ENCODE measurements at places on chromosomes 11 and 22.
A peak's percentile ranks its signal among the peaks of the same experiment; 100 is the strongest.

GRCh38 chr22:28413612-28414399 lies 265.8 kb downstream of the TTC28 start:
- DNase-seq: no peak

- no peak for DNase-seq
Observed at GRCh38 chr11:83115551-83115950, 41.4 kb upstream of the PCF11 start.

DNA sequence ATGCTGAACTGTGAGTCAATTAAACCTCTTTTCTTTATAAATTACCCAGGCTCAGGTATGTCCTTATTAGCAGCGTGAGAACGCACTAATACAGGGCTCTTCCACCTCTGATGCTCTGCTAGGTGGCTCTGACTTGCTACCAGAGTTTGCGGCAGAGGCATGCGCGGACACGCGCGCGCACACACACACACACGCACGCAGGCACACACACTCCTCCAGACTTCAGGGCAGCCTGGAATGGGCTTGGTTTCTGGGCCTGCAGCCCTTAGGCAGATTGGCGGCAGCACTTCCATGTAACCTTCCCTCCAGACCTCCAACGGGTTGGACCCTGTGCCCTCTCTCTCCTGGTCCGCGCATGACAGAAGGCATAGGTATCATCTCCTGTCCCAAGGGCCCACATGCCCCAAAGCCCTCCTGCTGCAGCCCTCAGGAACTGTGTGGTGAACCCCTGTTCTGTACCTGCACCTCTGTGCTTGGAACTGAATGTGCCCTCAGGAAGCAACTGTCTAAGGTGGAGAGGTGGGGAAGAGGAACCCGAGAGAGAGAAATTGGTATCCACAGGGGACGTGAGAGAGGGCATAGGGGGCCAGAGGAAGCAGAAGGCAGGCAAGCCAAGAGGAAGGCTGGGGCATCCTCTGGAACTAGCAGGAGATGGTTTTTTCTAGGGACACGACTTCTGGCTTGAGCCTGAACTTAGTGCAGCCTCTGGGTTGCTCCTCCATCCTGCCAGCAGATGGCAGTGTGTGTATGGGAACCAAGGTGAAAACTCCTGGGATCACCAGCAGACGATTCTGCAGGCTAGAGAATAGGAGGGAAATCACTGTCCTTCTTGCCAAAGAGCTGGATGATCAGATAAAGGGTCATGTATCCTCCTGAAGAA lies 23.4 kb upstream of the RIC3 start:
- peak; percentile 84 for DNase-seq

- DNase-seq: no peak
Observed at GRCh38 chr11:25667871-25668270, 664.1 kb upstream of the ANO3 start.

GRCh38 chr11:133204158-133204557 lies 328.1 kb downstream of the OPCML start:
- DNase-seq: no peak

DNA sequence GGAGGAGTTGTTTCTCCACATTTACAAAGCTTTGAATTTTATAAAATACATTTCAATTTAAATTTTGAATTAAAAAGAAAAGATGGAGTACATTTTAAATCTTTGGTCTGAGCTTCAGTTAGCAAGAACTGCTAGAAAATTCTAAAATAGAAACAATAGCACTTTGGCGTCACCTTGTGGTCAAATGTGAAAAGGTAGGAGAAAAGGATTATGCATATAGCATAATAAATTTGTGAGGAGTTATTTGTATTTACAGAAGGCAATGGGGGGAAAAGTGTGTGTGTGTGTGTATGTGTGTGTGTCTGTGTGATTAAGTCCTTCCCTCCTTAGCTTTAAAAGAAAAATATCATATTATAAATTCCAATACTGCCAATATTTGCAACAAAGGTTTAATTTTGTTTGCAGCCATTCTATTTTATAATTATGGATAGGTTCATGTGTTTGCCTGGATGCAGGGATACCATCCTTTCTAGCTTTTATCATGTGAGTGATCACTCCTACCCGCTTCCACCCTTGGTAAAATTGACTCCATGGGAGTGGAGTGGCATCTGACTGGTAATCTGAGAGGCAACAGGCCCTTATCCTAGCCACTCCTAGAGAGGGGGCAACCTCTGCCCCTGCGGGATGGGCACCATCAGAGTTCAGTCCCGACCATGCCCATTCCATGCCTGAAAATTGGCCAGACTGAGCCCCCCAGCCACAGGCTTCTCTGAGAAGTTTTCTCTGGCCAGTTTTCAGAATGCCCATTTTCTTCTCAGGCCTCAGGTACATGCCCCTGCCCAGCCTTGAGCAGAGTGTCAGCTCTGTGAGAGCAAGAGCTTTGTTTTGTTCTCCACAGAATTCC lies 13.6 kb upstream of the LGR4 start:
- no peak for DNase-seq

DNA sequence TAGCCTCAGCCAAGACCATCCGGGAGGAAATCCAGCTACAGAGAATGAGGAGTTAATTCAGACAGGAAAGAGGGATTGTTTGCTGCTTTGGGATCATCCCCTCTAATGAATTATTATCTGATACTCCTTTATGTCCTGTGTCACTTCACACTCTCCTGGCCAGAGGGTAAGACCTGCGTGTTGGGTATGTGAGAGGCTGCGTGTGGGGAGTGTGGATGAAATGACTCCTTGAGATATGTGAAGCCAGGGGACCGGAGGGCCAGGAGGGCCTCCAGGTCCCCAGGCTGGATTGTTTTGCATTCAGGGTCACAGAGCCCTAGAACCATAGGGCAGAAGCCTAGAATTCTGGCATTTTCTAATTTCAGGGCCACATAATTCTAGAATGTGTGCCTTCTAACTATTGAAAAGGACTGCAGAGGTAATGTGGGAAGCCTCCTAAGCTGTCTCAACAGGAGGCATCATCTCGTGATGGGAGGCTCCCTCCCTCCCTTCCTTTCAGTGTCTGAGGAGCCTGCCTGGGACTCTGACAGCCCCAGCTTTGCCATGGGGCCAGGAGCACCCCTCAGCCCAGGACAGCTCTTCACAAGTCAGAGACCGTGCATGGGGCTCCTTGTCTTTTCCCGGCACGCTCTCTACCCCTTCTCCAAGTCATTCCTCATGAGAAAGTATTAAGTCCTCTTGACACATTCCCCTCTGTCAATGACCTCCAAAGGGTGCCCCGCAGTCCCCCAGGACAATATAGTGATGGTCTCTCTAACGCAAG lies 3.7 kb downstream of the TPBGL start:
- no peak for DNase-seq

- no peak for DNase-seq
Observed at GRCh38 chr11:93198215-93198845, 539 bp upstream of the SLC36A4 start.

DNA sequence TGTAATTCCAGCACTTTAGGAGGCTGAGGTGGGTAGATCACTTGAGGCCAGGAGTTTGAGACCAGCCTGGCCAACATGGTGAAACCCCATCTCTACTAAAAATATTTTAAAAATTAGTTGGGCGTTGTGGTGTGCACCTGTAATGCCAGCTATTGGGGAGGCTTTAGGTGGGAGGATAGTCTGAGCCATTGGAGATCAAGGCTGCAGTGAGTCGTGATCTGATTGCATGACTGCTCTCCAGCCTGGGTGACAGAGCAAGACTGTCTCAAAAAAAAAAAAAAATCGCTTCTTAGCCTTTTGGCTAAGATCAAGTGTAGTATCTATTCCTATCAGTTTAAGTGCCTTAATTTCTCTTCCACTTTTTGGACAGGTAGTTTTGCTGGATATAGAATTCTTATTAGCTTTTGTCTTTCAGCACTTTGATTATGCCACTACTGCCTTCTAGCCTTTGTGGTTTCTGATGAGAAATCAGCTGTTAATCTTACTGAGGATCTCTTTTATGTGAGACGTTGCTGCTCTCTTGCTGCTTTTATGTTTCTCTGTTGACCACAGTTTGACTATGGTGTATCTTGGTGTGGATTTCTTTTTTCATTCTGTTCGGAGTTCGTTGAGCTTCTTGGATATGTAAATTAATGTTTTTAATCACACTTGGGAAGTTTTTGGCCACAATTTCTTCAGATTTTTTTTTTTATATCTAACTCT lies 24.7 kb downstream of the CHEK1 start:
- no peak for DNase-seq
